ENCODE measurements at places on chromosomes 1 and 21. TPM values are rescaled to one million over a fixed set of nuclear protein-coding genes. Genes with fewer than 3 reads are reported as not detected.
A peak's percentile ranks its signal among the peaks of the same experiment; 100 is the strongest.

TNFAIP8L2 gene
- 14.7 TPM for total RNA-seq

PPP2R5A gene
- total RNA-seq: 52.0 TPM

AIM2 gene
- 103 TPM for total RNA-seq

KCNJ15 gene
- total RNA-seq: 0.07 TPM

LYPD8 gene
- total RNA-seq: not detected

SOX13 gene
- 3.9 TPM for total RNA-seq

KIAA0319L gene
- total RNA-seq: 60.9 TPM

HOOK1 gene
- total RNA-seq: 13.6 TPM

DNA sequence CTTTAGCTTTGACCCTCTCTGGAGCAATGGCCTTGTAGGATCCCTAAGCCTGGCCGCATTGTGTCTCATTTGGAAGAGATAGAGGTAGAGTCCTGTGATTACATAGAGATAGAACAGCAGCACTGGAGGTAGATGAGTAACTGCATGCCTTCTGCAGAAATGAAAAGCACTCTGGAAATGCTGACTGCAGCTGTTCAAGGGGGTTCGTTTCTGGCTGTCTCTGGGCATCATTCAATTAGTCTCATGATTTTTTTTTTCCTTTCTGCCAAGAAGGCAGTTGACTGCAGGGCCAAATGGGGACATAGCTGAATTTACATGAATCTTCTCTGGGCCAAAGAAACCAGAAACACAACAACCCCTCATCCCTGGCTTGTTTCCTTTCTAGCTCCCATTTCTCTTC is 28.1 kb upstream of the SNX27 start:
- peaks cover 8% of the 10 kb centered on the region for H3K4me1 ChIP-seq
- no peak overlapping the region for H3K27ac ChIP-seq
- DNase-seq: no peak
- no peaks in the 10 kb centered on the region for H3K27me3 ChIP-seq
- no peak overlapping the region for H3K4me3 ChIP-seq

- no peaks in the 10 kb centered on the region for H3K4me1 ChIP-seq
- no peak for DNase-seq
- H3K36me3 ChIP-seq: no peaks in the 10 kb centered on the region
- H3K4me3 ChIP-seq: no peak overlapping the region
Measured at GRCh38 chr1:191889623-191890003, 268.6 kb upstream of the RGS18 start.

GRCh38 chr21:37871121-37871862 is 45.0 kb downstream of the KCNJ6 start:
- H3K4me3 ChIP-seq: no peak overlapping the region
- no peaks in the 10 kb centered on the region for H3K36me3 ChIP-seq
- H3K27ac ChIP-seq: no peak overlapping the region
- DNase-seq: no peak

DNA sequence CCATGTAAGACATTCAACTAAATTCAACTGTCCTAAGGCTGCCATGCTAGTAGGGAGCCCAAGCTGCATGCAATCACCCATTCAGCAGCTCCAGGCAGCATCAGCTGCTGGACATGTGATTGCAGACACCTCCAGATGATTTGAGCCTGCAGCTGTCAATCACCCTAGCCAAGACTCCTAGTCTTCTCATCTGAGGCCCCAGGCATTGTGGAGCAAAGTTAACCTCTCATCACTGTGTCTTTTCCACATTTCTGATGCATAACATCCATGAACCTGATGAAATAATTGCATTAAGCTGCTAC is 5.6 kb upstream of the CDC42BPA start:
- H3K27ac ChIP-seq: no peak overlapping the region
- peaks cover 48% of the 10 kb centered on the region for H3K27me3 ChIP-seq
- H3K36me3 ChIP-seq: no peaks in the 10 kb centered on the region
- peaks cover 14% of the 10 kb centered on the region for H3K4me1 ChIP-seq
- DNase-seq: no peak

GRCh38 chr1:246139745-246140182 is 367.3 kb downstream of the SMYD3 start:
- H3K36me3 ChIP-seq: no peaks in the 10 kb centered on the region
- H3K4me3 ChIP-seq: no peak overlapping the region
- DNase-seq: no peak
- H3K27me3 ChIP-seq: no peaks in the 10 kb centered on the region

- no peak for DNase-seq
- no peak overlapping the region for H3K27ac ChIP-seq
- no peak overlapping the region for H3K4me3 ChIP-seq
- H3K27me3 ChIP-seq: no peaks in the 10 kb centered on the region
- H3K4me1 ChIP-seq: no peaks in the 10 kb centered on the region
- H3K36me3 ChIP-seq: no peaks in the 10 kb centered on the region
Measured at GRCh38 chr21:22231013-22231412, 1232.8 kb downstream of the NCAM2 start.

DNA sequence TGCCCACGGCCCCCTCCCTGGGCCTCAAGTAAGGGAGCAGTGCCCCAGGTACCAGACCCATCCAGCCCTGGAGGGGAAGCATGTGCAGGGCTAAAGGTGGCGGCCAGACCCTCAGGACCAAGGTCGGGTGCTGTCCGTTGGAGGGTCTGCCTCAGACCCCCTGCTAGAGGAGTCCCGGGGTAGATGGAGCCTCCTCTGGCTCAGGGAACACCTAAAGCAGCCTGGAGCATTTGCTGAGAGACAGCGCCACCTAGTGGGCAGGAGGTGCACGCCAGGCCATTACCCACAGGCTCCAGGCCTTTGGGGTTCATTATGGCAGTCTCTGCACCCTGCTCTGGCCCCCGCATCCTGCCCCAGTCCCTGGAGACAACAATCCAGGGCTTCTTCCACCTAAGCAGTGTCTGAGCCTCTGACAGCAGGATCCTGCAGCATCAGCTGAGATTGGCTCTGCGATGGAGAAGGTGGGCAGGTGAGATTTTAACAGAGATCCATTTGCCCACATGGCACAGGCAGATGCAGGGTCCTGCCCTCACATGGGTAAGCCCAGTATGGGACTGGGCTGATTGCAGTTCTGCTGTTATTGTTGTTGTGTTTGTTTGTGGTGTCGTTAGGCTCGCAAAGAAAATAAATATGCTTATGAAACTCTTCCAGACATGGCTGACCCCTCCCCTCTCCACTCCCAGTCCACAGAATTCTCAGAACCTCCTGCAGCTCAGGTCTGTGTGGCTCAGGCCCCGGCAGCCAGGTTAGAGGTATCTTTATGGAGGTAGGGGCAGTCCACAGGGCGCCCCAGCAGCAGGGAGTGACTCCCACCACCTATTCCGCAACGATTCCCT is 42.4 kb downstream of the CTNNBIP1 start:
- peak; percentile 83 for DNase-seq
- no peaks in the 10 kb centered on the region for H3K27me3 ChIP-seq
- H3K4me1 ChIP-seq: no peaks in the 10 kb centered on the region
- H3K27ac ChIP-seq: no peak overlapping the region
- H3K36me3 ChIP-seq: no peaks in the 10 kb centered on the region
- H3K4me3 ChIP-seq: no peak overlapping the region

DNA sequence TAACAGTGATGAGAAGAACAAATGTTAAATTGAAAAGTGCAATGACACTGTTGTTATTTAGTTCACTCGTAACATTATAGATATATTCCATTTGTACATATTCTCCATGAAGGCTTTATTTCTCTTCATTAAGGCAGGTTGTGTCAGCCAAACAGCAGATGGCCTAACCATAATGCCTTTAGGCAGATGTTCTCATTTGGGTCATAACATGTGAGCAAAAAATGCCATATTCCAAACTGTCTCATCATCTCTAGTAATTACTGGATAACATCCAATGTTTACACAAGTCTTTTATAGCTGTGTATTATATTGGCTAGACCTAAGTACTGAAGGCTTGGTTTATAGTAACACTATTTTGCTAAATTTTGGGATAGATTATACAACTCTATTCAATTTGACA is 87.2 kb upstream of the CHODL start:
- DNase-seq: no peak
- no peaks in the 10 kb centered on the region for H3K36me3 ChIP-seq
- H3K4me1 ChIP-seq: no peaks in the 10 kb centered on the region
- H3K4me3 ChIP-seq: no peak overlapping the region
- H3K27ac ChIP-seq: no peak overlapping the region

DNA sequence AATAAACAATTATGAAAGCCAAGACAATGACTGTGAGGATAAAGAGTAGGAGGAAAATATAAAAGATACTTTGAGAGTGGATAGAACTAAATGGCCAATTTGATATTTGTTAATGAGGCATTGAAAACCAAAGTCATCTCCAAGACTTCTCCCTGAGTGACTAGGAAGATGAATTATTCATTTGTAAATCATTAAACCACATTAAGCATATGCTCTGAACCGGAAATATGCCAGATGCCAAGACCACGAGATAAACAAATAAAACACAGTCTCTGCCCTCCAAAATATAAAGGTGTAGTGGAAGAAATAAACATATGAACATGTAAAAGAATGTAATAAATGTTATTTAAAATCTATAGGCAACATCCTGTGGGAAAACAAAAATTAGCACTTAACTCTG is 78.8 kb downstream of the MRPL39 start:
- H3K36me3 ChIP-seq: no peaks in the 10 kb centered on the region
- peaks cover 2% of the 10 kb centered on the region for H3K4me1 ChIP-seq

- no peaks in the 10 kb centered on the region for H3K27me3 ChIP-seq
- H3K4me1 ChIP-seq: peaks cover 15% of the 10 kb centered on the region
- H3K36me3 ChIP-seq: peaks cover 13% of the 10 kb centered on the region
- peak overlapping the region; percentile 52 for H3K27ac ChIP-seq
- DNase-seq: no peak
Measured at GRCh38 chr1:55179177-55179835, 35.9 kb downstream of the USP24 start.

DNA sequence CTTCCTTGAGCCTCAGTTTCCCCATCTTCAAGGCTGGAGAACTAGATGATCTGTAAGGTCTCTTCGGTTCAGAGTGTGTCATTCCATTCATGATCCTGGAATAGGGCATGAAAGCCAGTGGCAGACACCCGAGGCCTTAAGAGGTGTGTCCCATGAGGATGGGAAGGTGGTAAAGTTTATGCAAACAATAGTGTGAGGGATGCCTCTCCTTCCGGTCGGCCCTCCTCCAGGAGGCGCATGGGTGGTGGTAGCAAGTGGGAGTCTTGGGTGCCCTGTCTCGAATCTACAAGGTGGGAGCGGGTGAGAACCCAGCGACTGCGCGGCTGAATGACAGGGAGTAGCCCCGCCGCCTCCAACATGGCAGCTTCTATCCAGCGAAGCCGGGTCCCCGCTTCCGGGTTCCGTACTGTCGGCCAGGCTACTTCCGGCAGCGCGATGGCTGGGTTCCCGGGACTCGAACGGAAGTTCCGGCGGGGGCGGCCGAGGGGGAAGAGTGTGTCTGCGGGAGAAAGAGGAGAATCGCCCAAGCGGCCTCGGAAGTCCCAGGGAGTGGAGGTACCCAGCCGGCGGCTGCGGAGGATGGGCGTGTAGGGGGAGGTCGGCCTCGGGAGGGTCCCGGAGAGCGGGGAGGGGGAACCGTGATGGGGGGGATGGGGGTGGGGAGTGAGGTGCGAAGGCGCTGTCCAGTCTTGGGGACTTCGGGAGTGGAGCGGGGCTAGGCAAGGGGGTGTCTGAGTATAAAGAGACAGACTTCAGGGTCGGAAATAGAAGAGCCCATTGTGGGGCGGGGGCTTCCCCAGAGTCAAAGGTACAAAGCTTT is at the start of gene LYPLA2:
Gene LYPLA2, plus strand, starts transcription at position 450 of the 820 bp plus-strand sequence. CDS start 1,538 bp downstream, outside the sequence.
- DNase-seq: peak; percentile 92
- no peaks in the 10 kb centered on the region for H3K27me3 ChIP-seq
- peaks cover 29% of the 10 kb centered on the region for H3K4me1 ChIP-seq

GRCh38 chr21:46068516-46069079 is 29.3 kb upstream of the COL6A2 start:
- H3K36me3 ChIP-seq: no peaks in the 10 kb centered on the region
- peaks cover 20% of the 10 kb centered on the region for H3K27me3 ChIP-seq
- H3K4me3 ChIP-seq: no peak overlapping the region
- DNase-seq: no peak

GRCh38 chr1:92913093-92913819 is 48.0 kb downstream of the DIPK1A start:
- DNase-seq: no peak
- peaks cover 24% of the 10 kb centered on the region for H3K4me1 ChIP-seq
- no peaks in the 10 kb centered on the region for H3K36me3 ChIP-seq
- no peak overlapping the region for H3K4me3 ChIP-seq
- H3K27ac ChIP-seq: no peak overlapping the region
- H3K27me3 ChIP-seq: no peaks in the 10 kb centered on the region

GRCh38 chr1:150192012-150192411 is 42.3 kb downstream of the PLEKHO1 start:
- no peaks in the 10 kb centered on the region for H3K36me3 ChIP-seq
- H3K4me1 ChIP-seq: peaks cover 6% of the 10 kb centered on the region
- H3K27me3 ChIP-seq: no peaks in the 10 kb centered on the region
- H3K27ac ChIP-seq: no peak overlapping the region
- DNase-seq: no peak

DNA sequence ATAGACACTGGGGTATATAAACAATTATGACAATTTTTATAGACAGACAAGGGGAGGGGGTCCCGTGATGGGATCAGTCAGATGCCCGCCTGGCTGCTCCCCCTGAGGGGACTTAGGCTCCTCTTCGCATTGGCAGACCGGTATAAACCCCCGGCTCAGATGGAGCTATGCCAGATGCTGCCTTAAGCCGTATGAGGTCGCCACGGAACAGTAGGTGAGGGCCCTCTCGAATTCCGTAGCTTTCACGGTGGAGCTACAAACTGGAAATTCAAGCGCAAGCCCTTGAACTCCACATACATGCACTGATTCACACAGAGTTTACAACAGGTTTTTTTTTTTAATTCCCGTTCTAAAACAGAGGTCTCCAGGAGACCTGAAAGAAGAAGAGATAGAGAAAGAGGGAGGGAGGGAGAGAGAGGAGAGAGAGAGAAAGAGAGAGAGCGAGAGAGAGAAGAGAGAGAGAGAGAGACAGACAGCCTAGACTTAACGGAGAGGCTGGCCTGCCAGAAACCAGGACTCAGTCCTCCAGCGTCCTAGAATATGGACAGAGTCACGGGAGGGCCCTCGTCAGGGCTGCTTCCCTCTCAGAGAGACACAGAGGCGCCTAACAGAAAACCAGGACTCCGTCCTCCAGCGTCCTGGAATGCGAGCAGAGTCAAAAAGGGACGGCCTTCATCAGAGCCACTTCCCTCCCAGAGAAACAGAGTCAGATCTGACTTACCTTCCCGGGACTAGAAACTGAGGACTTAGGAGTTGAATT is 24.4 kb upstream of the TMEM54 start:
- peak; percentile 20 for DNase-seq
- H3K27me3 ChIP-seq: peaks cover 61% of the 10 kb centered on the region
- H3K4me1 ChIP-seq: peaks cover 19% of the 10 kb centered on the region
- H3K27ac ChIP-seq: peak overlapping the region; percentile 68
- H3K4me3 ChIP-seq: peak overlapping the region; percentile 77
- peaks cover 4% of the 10 kb centered on the region for H3K36me3 ChIP-seq

DNA sequence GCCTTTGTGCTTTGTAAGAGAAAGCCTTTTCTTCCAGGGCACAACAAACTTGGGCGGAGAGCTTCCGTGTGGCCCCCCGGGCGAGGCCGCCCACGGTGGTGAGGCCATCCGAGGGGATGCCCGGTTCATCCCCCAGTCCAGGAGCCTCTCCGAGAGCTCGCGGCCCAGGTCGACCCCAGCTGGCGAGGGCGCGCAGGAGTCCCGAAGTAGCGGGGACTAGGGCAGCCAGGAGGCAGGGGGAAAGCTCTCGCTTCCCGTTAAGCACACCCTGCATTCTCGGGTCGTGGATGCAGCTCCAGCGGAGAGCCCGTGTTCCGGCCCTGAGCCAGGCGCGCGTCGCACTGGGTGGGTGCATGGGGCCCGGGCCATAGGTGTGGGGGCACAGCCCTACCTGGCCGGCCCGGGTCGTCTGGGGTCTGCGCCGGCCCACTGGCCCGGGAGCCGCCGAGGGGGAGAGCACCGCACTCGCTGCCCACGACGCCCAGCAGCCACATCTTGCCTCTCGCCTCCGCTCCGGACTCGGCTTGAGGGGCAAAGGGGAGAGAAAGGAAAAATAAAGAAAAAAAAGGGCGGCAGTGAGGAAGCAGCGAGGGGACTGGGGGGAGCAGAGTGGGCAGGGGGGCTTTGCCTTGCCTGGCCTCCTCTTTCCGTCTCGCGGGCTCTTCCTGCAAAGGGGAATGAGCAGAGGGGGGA is 1.8 kb downstream of the RNF220 start:
- H3K36me3 ChIP-seq: no peaks in the 10 kb centered on the region
- H3K4me3 ChIP-seq: peak overlapping the region; percentile 96
- H3K4me1 ChIP-seq: peaks cover 15% of the 10 kb centered on the region
